ENCODE measurements at places on chromosomes 7 and 10. TPM values are rescaled to one million over a fixed set of nuclear protein-coding genes. Genes with fewer than 3 reads are reported as not detected.

- DNase-seq: no peak
Observed at GRCh38 chr10:52959810-52960209, 187.2 kb upstream of the MBL2 start.

DNA sequence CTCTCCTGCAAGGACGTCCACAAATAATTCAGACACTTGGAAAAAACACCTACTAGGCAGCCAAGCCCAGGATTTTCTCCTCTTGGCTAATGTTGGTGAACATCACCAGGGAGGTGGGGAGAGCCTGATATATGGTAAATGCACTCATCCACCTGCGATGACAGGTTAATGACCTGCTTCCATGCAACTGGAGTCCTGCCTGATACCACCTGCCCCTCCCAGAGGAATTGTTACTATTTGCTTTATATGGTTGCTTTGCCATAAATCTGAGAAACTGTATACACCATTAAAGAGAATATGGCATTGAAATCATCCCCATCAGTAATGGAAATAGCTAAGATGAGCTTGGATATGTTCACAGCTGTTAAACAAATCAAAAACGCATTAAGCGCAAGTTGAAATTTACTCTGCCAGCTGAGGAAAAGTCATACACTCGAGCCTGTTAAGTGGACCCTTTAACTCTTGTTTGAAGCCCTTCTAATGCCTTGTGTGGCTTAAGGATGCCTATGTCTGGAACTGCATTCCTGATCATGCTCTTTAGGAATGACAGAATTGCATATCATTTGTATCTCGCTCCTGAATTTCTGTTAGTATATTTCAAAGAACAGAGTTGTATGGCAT is 208.3 kb downstream of the PRPF18 start:
- DNase-seq: no peak

- DNase-seq: no peak
Observed at GRCh38 chr10:49830016-49830415, 67.9 kb upstream of the OGDHL start.

The NEUROD6 gene
- total RNA-seq: not detected

The AQP1 gene
- total RNA-seq: 0.25 TPM
